Hepatic stellate cell (primary cell): ENCODE measurements at places on chromosomes 5 and 9.

DNA sequence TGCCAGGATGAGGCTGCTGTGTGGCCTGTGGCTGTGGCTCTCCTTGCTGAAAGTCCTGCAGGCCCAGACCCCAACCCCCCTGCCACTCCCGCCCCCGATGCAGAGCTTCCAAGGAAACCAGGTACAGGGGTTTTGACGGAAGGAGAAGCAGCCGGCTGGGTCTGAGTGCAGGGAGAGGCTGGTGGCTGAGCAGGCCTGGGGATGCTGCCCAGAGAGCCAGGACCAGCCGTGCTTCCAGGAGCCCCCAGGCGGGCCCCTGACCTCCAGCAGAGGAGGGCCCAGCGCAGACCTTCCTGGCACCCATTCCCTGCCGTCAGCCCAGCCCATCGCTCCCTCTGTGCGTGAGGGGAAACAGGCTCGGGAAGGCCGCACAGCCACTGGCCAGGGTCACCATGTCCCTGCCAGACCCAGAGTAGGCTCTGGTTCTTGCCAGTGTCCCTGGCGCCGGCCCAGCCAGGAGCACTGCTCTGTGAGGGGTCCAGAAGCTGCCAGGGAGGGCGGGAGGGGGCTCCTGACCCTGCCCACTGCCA is 313 bp downstream of the LCN12 start:
- DNase-seq: no peak

- DNase-seq: peak; percentile 31
These were observed 84.2 kb downstream of the MUSK start for GRCh38 chr9:110752766-110753165.

GRCh38 chr9:38244971-38245370 is 147.5 kb upstream of the ALDH1B1 start:
- no peak for DNase-seq

GRCh38 chr9:120879446-120879845 is 2.5 kb upstream of the PHF19 start:
- DNase-seq: no peak

- no peak for DNase-seq
These were observed 206.7 kb downstream of the ARRDC3 start for GRCh38 chr5:91176288-91177016.

DNA sequence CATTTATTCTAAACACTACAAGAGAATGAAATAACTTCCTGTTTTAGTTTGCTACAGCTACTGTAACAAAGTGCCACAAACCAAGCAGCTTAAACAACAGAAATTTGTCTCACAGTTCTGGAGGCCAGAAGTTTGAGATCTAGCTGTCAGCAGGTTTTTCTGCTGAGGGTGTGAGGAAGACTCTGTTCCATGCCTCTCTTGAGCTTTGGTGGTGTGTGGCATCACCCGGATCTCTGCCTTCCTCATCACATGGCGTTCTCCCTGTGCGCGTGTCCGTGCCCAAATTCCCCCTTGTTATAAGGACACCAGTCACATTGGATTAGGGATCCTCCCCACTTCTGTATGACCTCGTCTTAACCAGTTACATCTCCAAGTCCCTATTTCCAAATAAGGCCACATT is 97.7 kb downstream of the CFAP95 start:
- no peak for DNase-seq

GRCh38 chr5:89081360-89081759 is 198.4 kb upstream of the MEF2C start:
- DNase-seq: no peak

GRCh38 chr9:109469646-109470358 is 28.3 kb downstream of the PTPN3 start:
- peak; percentile 66 for DNase-seq
